Fibroblast of pulmonary artery (primary cell): ENCODE measurements at places on chromosomes 12 and 14.
A peak's percentile ranks its signal among the peaks of the same experiment; 100 is the strongest.

DNA sequence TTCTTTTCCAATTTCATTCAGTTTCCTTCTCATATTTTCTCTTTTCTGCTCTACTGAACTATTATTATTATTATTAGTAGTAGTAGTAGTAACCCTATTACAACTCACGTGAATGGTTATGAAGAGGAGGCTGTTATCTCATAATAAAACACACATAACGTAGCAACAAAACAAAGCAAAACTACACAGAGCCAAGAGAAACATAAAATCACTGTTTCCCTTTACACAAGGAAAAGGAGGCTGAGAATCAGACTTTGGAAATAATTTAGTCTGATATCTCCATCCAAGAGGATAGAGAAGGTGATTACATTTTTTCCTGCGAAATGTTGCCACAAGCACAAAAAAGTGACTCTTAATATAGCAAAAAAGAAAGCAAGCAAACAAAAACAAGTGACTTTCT is 975.8 kb upstream of the FLRT2 start:
- DNase-seq, result no peak

DNA sequence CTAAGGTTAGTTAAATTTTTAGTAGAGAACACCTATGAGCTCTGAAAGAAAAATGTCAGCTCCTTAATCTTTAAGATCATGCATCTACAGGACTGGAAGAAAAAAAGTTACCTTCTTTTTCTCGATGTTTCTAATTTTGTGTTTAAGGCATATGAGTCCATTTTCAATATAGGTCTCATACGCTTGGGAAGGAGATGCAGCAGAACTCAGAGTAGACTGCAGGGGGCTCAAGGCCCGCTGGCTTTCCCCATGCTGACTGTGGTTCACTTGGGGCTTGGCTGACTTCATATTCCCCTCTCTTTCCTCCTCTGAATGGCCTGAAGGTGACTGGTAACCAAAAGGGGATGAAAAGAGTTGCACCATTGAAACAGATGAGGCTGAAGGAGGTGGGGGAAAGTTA is 1.5 kb downstream of the CAPRIN2 start:
- DNase-seq, result peak; percentile 64

- no peak for DNase-seq
Measured at GRCh38 chr14:96165493-96166436, 38.9 kb upstream of the BDKRB2 start.

DNA sequence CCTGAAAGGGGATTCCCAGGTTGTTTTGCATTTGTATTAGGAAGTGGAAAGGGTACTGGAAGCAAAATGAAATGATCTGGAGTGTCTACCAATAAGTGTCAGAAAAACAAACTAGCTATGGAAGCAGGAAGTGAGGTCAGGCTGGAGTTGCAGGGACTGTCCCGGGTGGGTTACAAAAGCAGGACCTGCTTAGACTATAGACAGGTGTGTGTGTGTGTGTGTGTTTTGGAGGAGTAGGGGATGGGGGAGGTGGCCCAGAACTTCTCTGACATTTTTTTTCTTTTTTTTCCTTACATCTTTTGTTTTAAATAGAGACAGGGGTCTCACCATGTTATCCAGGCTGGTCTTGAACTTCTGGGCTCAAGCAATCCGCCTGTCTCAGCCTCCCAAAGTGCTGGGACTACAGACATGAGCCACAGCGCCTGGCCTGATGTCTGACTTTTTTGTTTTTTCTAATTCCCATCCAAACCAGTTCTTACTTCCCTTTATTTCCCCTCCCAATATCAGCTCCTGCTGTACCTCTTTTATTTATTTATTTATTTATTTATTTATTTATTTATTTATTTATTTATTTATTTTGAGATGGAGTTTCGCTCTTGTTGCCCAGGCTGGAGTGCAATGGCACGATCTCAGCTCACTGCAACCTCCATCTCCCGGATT is 512 bp upstream of the RND1 start:
- no peak for DNase-seq
